ENCODE measurements at places on chromosomes 11 and 22.

- no peak for DNase-seq
These were observed 2.6 kb downstream of the SAMM50 start for GRCh38 chr22:43957871-43958270.

DNA sequence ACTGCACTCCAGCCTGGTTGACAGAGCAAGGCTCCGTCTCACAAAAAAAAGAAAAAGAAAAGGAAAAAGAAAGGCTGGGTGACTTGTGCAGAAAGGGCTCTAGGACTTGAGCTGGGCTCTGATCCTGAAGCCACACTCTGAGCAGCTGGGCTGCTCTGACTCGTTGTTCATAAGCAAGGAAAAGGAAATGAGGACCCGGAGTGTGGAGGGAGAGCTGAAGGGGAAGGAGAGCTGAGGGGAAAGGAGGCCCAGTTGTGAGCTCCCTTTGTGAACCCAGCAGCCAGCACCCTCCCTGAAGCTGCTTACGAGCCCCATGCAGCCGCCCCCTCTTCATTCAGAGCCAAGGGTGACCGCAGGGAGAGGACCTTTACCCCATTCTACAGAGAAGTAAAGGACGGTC lies 12.3 kb upstream of the SH3BP1 start:
- no peak for DNase-seq

- DNase-seq, result no peak
These were observed 25.2 kb downstream of the TSPAN32 start for GRCh38 chr11:2327032-2327431.

DNA sequence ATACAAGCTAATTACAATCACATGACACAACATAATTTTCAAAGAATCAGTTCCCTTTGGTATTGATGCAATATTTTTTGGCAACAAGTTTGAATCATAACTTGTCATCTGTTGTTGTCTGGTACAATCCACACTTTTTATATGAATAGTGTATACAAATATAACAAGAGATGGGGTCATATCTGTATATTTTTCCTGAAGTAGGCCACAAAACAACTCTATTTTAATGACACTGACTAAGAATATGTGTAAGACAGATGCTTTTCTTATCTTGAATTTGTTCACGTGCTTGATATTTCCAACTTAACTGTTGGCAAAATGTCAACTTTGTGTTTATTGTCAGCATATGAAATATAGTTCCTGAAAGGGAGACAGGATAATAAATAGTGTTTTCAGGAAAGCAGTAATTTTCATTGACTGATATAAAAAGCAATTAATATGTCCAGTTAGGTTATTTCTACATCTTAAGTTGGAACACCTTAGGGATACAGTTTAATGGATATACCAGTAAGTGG lies 27.9 kb downstream of the NOX4 start:
- no peak for DNase-seq

- no peak for DNase-seq
These were observed 47.6 kb downstream of the OR4C45 start for GRCh38 chr11:50080256-50080655.

GRCh38 chr11:2325719-2326118 lies 23.9 kb downstream of the TSPAN32 start:
- DNase-seq, result no peak

DNA sequence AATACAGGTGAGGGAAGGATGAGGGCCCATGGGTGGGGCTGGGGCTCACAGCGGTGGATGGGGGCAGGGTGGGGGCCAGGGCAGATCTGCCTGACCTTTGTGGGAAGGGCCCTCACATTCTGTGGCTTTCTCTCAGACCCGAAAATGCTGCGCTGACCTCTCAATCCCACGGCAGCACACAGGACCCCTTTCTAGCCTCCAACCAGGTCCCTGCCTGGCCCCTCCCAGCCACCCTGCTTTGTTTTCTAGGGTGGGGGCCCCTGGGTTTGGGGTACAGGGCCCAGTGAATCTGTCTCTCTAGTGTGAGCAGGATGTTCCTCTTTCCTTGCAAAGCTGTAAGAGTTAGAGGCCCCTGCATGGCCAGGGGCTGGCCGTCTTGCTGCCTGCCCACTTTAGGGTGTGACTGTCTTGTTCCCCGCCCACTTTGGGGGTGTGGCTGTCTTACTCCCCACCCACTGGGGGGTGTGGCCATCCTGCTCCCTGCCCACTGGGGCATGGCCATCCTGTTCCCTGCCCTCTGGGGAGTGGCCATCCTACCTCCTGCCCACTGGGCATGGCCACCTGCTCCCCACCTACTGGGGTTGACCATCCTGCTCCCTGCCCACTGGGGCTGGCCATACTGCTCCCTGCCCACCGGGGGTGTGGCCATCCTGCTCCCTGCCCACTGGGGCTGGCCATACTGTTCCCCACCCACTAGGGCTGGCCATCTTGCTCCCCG lies 11.5 kb downstream of the PARVG start:
- DNase-seq, result no peak

DNA sequence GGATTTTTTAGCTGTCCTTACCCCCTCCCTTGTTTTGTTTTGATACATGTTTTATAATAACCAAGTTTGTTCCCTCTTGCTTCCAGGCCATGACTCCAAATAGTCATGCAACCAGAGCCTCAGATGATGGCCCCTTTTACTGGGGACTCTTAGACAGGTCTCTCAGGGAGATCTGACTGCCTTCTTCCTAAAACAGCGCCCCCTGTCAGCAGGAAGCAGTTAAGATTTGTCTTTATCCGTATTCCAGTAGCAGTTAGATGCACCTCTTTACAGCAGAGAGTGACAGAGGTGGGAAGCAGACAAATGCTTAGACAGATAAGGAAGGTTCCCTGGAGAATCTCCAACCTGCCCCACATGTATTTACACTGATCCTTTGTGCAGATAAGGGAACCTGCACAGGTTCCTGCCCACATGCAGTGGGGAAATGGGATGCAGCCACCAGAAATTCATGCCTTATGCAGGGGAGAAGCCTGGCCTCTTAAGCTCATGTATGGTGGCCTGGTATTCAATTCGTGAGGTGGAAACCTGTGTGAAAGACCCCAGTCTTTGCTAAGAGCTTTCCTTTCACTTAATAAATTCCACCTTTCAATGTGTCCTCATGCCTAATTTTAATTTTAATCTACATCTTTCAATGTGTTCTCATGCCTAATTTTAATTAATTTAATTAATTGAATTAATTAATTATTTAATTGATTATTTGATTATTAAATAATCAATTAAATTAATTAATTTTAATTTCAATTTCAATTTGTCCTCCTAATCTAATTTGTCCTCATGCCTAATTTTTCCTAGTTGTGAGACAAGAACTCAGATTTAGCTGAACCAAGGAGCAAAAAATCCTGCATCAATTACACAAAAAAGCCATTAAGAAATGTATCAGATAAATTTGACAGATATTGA lies 11.5 kb upstream of the GLYAT start:
- no peak for DNase-seq
